Activated CD8-positive, alpha-beta memory T cell treated with anti-CD3 and anti-CD28 coated beads, Interleukin-2, amount 10 ng/mL, durations not matched to agents 7 days and 5 days (primary cell): ENCODE measurements at places on chromosomes 13 and 19. TPM values are rescaled to one million over a fixed set of nuclear protein-coding genes. Genes with fewer than 3 reads are reported as not detected.

- peak overlapping the region; percentile 42 for H3K4me3 ChIP-seq
- H3K27me3 ChIP-seq = peaks cover 25% of the 10 kb centered on the region
- peaks cover 23% of the 10 kb centered on the region for H3K4me1 ChIP-seq
Measured at GRCh38 chr13:44259045-44260027, 114.3 kb upstream of the SERP2 start.

GRCh38 chr13:91576590-91576989 is 178.2 kb downstream of the GPC5 start:
- no peaks in the 10 kb centered on the region for H3K27me3 ChIP-seq
- H3K36me3 ChIP-seq = no peaks in the 10 kb centered on the region
- H3K4me1 ChIP-seq = no peaks in the 10 kb centered on the region
- no peak overlapping the region for H3K27ac ChIP-seq
- no peak for DNase-seq

The U2AF1L4 gene
- total RNA-seq = 35.6 TPM

GRCh38 chr13:26785838-26786630 is 25.4 kb upstream of the GPR12 start:
- peak; percentile 68 for DNase-seq
- H3K36me3 ChIP-seq = peaks cover 1% of the 10 kb centered on the region
- peak overlapping the region; percentile 38 for H3K4me3 ChIP-seq
- H3K27me3 ChIP-seq = peaks cover 12% of the 10 kb centered on the region
- no peak overlapping the region for H3K27ac ChIP-seq
- peaks cover 6% of the 10 kb centered on the region for H3K4me1 ChIP-seq

The PNMA8A gene
- 0.29 TPM for total RNA-seq

GRCh38 chr13:37934339-37935191 is 65.0 kb upstream of the TRPC4 start:
- H3K27me3 ChIP-seq = no peaks in the 10 kb centered on the region
- no peak overlapping the region for H3K27ac ChIP-seq
- no peak for DNase-seq
- H3K4me3 ChIP-seq = no peak overlapping the region
- H3K36me3 ChIP-seq = no peaks in the 10 kb centered on the region

- DNase-seq = no peak
- no peak overlapping the region for H3K27ac ChIP-seq
- H3K27me3 ChIP-seq = no peaks in the 10 kb centered on the region
- no peaks in the 10 kb centered on the region for H3K4me1 ChIP-seq
- no peaks in the 10 kb centered on the region for H3K36me3 ChIP-seq
Measured at GRCh38 chr13:109100705-109101304, 471.4 kb downstream of the MYO16 start.

GRCh38 chr19:40507892-40508291 is 41.1 kb downstream of the SPTBN4 start:
- peaks cover 33% of the 10 kb centered on the region for H3K27me3 ChIP-seq
- H3K27ac ChIP-seq = no peak overlapping the region
- no peak for DNase-seq
- H3K4me3 ChIP-seq = no peak overlapping the region
- H3K36me3 ChIP-seq = no peaks in the 10 kb centered on the region

- H3K4me1 ChIP-seq = no peaks in the 10 kb centered on the region
- H3K4me3 ChIP-seq = no peak overlapping the region
- DNase-seq = no peak
- no peaks in the 10 kb centered on the region for H3K36me3 ChIP-seq
Measured at GRCh38 chr13:81597101-81597500, 1256.2 kb upstream of the SPRY2 start.

DNA sequence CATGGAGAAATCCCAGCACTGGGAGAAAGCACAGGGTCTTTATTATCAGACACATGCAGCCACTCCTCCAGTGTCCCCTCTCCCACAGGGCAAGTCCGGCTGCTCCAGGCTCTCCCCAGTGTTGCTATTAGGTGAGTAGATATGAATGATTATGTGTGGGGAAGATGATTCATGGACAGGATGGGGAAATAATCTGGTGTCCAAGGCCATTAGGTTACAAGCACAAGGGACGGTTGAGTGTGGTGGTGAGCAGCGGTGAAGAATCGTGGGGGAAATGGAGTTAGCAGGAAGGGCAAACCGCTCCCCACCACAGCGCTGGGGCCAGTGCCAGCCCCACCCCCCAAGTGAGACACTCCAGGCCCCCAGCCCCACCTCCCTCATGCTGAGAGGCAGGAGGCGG is 19.0 kb downstream of the CD177 start:
- H3K36me3 ChIP-seq = no peaks in the 10 kb centered on the region
- H3K27me3 ChIP-seq = no peaks in the 10 kb centered on the region
- H3K4me1 ChIP-seq = no peaks in the 10 kb centered on the region
- H3K27ac ChIP-seq = no peak overlapping the region

GRCh38 chr13:35190241-35190640 is 248.2 kb downstream of the NBEA start:
- H3K27me3 ChIP-seq = no peaks in the 10 kb centered on the region
- no peaks in the 10 kb centered on the region for H3K4me1 ChIP-seq

DNA sequence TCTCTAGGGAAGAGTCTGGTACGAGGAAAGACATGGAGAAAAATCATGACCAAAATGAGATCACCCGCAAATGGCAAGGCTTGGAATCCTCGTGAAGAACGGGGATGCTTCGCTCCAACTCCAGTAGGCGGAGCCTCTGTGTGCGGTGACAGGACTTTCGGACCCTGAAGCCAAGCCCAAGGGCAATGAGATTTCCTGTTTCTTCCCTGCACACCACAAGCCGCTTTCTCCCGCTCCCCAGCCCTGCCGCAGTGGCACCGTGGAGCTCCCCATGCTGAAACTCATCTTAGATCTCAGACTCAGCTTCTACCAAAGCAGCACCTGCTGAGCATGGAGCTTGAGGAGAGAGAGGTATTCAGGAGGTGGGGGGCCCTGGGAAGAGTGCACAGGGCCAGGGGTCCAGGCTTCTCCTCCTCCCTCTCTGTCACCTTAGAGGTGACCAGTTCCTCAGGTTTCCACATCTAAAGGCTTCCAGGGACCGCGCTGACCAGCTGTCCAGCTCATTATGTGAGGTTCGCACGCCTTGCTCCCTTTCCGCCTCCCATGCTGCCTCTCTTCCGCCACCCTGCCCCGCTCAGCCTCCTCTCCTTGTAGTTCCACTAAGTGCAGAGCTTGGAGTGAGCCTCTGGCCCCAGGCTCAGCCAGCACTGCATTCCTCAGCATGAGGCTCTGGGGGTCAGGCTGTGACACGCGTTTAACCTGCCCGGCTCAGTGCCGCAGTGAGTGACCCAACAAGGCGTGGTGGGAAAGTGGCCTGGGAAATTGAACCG is 153.8 kb upstream of the SOX1 start:
- no peak overlapping the region for H3K27ac ChIP-seq
- DNase-seq = peak; percentile 25
- H3K36me3 ChIP-seq = no peaks in the 10 kb centered on the region
- H3K4me3 ChIP-seq = no peak overlapping the region
- no peaks in the 10 kb centered on the region for H3K4me1 ChIP-seq

- H3K27ac ChIP-seq = no peak overlapping the region
- DNase-seq = no peak
- no peaks in the 10 kb centered on the region for H3K27me3 ChIP-seq
Measured at GRCh38 chr19:38714354-38714778, 29.9 kb downstream of the CAPN12 start.
